Forelimb muscle (tissue), 1 donor: ENCODE measurements at places on chromosomes 7 and 10. TPM values are rescaled to one million over a fixed set of nuclear protein-coding genes. Genes with fewer than 3 reads are reported as not detected.

Gene MMD2
- polyA plus RNA-seq = not detected

Gene PLA2G12B
- 0.16 TPM for polyA plus RNA-seq

Gene C7orf57
- polyA plus RNA-seq = 0.06 TPM

Gene INMT
- polyA plus RNA-seq = 8.3 TPM

Gene PNLIPRP1
- not detected for polyA plus RNA-seq

Gene HSPB1
- 2,009 TPM for polyA plus RNA-seq

Gene INA
- 0.15 TPM for polyA plus RNA-seq

Gene USP54
- 17.6 TPM for polyA plus RNA-seq

Gene ANXA8L1
- not detected for polyA plus RNA-seq

Gene TUBAL3
- polyA plus RNA-seq = 0.20 TPM

Gene JAKMIP3
- polyA plus RNA-seq = 0.57 TPM

Gene CLCN1
- polyA plus RNA-seq = 2.6 TPM

Gene TMEM178B
- 0.43 TPM for polyA plus RNA-seq

Gene RBP4
- polyA plus RNA-seq = 1.9 TPM

Gene FGFBP3
- polyA plus RNA-seq = 2.1 TPM

Gene TLL2
- 2.1 TPM for polyA plus RNA-seq

Gene NKX6-2
- polyA plus RNA-seq = 2.6 TPM

Gene PRRT4
- 30.9 TPM for polyA plus RNA-seq

Gene C10orf105
- 0.06 TPM for polyA plus RNA-seq

GRCh38 chr7:16431646-16432424 lies 10.5 kb upstream of the CRPPA start:
- no peak for DNase-seq

DNA sequence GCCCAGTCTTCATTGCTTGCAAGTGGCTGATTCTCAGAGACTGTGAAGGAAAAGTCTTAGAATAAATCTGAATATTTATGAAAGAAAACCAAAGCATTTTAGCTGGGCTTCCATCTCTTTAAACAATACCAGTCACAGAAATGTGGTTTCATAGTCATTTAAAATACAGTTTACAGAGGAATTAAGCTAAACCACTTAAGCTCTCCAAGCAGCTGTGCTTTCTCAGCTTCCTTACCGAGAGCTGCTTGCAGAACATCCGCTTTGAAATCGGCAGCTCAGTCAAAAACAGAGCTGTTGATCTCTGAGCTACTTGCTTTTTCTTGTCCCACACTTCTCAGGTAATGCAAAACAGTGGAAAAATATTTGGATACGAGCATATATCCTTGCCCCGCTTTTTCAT lies 134.5 kb downstream of the DYNC1I1 start:
- no peak for DNase-seq

DNA sequence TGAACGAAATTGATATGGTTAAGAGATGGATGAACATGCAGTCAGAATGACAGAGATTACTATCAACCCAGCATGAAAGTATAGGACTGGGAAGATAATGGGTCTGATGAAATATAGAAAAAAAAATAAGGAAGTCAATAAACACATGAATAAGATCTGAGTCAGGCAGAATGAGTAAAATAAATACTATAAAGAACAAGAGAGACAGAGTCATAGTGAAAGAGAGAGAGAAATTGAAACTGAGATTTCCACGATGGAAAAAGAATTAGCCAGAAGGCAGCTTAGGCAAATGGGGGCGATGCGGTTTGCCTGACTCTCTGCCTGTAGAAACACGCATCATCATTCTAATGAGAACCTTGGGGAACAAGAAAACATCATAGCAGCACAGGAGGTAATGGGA lies 26.6 kb downstream of the SEMA3D start:
- no peak for DNase-seq

- no peak for DNase-seq
Measured at GRCh38 chr7:157825325-157825724, 488.5 kb downstream of the DNAJB6 start.

- no peak for DNase-seq
Measured at GRCh38 chr10:125824736-125825135, 1.4 kb downstream of the BCCIP start.

DNA sequence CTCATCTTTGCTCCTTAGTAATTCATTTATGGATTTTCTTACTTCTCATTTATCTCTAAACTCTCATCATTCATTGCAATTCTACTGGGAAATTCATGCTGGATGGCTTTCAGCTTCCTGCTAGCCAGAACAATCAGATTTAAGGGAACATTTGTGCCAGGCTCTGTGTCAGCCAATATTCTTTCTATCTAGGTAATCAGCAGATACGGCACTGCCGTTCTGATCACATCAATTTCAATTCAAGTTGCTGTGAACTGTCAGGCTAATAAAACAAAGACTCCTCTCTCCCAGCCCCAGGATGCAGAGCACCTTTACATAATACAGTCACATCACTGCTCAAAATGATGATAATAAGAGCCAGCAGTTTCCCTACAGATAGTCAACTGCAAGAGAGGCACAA lies 468.3 kb downstream of the SORCS1 start:
- no peak for DNase-seq

DNA sequence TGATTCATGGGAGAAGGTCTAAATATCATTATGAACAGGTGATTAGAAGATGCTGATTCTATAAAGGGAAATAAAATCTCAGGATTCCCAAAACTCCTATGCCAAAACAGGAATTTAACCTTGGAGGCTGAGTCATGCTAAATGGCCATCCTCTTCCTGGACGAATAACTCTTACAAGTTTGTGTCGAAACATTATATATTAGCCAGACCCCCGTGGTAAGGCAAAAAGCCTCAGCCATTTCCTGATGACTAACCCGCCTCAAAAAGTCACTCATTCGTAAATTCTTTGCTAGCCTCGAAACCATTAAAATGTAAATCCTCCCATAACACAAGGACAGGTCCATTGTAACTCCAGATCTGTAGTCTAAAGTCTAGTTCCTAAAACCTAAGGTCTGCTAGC lies 32.0 kb downstream of the CUL2 start:
- no peak for DNase-seq

DNA sequence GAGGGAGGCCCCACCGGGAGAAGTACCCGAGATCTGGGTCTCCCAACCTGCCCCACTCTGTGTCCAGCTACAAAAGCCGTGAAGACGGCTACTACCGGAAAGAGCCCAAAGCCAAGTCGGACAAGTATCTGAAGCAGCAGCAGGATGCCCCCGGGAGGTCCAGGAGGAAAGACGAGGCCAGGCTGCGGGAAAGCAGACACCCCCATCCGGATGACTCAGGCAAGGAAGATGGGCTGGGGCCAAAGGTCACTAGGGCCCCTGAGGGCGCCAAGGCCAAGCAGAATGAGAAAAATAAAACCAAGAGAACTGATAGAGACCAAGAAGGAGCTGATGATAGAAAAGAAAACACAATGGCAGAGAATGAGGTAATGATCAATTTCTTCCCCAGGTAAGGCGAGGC lies 59.1 kb upstream of the PDCD4 start:
- no peak for DNase-seq

DNA sequence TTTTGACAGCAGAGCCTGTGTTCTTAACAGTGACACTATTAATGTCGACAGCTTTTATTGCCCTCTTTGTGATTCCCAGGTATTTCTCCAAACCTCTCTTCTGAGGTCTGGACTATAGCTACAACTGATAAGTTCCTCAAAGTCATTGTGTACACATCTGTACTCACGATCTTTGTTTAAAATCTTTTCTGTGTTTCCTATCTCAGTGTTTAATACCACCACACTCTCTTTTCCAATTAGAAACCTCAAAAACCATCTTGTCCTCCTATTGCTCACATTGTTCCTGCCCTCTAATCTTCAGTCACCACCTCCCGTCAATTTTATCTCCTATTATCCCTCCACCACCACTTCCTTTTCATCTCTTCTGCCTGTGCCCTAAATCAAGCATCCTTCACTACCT lies 12.9 kb upstream of the WASL start:
- DNase-seq = no peak

- no peak for DNase-seq
Measured at GRCh38 chr7:122885583-122886356, 490 bp downstream of the CADPS2 start.

DNA sequence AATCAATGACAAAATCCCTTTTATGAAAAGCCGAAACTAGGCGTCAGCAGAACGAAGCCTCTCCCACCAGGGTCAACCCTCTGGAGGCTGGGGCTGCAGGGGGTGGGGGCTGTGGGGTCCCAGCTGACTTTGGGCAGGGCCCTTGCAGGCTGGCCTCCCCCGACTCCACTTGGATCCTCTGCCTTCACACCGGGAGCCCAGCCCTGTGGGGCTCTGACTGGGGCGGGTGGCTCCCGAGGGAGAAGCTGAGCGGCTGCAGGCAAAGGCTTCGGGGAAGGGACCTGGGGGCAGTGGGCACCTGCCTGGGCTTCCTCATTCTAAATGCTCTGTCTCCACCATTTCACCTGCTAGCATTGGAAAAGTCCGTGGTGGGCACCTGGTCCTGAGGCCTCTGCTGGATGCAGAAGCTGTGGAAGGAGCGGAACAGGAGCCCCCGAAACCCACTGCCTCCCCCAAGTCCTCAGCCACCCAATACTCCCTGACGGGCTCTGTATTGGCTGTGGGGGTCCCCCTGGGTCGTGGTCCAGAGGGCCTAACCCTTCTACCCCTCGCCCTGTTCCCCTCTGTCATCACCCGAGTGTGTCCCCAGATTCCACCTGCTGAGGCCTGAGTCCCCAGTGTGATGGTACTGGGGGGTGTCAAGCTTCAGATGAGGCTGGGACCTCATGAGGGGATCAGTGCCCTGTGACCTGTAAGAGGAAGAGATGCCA lies 108.6 kb downstream of the DNAJB6 start:
- no peak for DNase-seq

DNA sequence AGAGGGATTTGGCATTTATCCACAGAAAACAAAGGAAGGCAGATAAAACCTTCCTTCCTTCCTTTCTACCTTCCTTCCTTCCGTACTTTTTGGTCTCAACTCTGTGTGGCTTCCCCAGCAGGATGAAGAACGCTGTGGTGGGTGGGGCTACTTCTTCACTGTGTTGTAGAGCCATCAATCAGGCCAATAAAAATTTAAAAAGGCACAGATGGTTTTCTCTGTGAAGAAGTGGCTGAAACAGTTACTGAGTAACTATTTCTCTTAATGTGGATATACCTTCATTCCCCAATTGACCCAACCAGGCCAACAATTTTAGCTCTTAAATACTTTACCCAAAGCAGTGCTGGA lies 75.8 kb downstream of the ZNF92 start:
- no peak for DNase-seq

GRCh38 chr10:111113961-111114757 lies 37.3 kb downstream of the ADRA2A start:
- no peak for DNase-seq

- DNase-seq = no peak
Measured at GRCh38 chr7:41222746-41223145, 480.1 kb downstream of the INHBA start.

- no peak for DNase-seq
Measured at GRCh38 chr7:110962374-110962773, 128.6 kb upstream of the LRRN3 start.

- no peak for DNase-seq
Measured at GRCh38 chr7:2313450-2314208, 612 bp downstream of the SNX8 start.

GRCh38 chr10:71461457-71461856 lies 64.7 kb downstream of the CDH23 start:
- DNase-seq = no peak

GRCh38 chr10:34567659-34568253 lies 247.3 kb downstream of the PARD3 start:
- no peak for DNase-seq

GRCh38 chr10:91049988-91050360 lies 129.1 kb upstream of the ANKRD1 start:
- DNase-seq = no peak
